ENCODE measurements at places on chromosomes 7 and 10.
A peak's percentile ranks its signal among the peaks of the same experiment; 100 is the strongest.

DNA sequence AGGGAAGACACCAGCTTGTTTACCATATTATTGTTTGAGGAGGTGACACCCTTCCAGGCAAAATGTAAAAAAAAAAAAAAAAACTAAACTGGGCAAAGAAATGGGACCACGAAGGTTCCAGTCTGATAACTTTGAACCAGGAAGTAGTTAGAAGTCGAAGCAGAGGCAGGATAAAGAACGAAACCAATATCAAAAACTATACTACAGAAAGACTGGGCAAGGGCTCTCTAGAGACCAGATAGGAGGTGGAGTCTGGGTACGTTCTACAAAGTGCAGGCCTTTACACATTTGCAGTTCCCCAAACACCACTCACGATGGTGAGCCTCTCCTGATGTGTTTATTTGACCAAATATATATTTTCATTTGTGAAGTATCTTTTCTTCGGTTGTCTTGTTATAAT is 125.7 kb upstream of the CDK1 start:
- no peak for DNase-seq

DNA sequence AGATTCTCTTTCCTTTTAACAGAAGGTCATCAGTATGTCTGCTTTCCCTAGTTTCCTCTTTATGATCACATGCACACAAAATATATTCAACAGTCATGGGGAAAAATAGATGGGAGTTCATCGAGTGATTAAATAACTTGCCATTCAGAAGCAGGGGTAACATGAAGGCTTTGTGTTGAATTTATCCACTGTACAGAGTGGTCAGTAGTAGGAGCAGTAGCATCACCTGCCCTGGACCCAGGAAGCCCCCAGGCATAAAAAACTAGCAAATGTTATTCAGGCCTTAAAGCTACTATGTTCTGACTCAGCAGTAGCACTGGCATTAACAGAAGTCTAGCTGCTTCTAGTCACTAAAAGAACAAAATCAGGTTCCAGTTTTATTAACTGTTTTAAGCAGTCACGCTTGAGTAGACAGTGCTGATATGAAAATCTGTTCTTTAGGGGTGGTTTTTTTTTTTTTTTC is 31.4 kb upstream of the FAM133B start:
- DNase-seq: no peak

GRCh38 chr7:77455321-77455720 is 39.2 kb upstream of the GSAP start:
- DNase-seq: no peak

DNA sequence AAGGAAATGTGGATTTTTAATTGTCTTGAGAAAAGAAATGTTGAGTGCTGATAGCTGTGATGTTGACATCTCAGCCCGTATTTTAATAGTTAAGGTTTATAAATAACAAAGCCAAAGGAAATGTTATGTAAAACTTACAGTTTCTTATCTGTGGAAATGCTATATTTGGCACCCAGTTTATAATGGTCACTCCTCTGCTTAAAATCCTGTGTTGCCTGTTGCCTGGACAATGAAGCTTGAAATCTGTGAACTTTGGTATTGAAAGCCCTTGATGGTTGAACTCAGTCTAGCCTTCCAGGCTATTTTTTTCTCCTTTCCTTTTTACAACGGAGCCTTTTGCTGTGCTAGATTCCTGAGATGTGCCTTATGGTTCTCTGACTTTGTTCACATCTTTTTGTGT is 46.5 kb downstream of the MCU start:
- no peak for DNase-seq

DNA sequence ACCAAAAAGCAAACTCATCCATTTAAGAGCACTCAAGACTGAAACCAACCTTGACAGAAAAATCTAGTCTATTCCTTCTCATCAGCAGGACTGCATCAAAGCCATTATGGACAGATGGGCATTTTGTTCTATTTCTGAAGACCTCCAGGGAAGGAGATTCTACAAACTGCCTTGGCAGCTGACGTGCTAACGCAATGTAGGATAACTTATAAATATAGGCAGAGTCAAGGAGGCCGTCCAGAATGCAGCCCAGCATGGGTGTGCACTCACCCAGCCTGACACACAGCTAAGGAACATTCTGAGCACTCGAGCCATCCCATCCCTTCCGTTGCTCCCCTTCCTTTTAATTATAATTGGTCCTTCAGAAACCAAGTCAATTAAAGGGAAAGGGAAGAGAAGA is 25.3 kb upstream of the NEBL start:
- no peak for DNase-seq

DNA sequence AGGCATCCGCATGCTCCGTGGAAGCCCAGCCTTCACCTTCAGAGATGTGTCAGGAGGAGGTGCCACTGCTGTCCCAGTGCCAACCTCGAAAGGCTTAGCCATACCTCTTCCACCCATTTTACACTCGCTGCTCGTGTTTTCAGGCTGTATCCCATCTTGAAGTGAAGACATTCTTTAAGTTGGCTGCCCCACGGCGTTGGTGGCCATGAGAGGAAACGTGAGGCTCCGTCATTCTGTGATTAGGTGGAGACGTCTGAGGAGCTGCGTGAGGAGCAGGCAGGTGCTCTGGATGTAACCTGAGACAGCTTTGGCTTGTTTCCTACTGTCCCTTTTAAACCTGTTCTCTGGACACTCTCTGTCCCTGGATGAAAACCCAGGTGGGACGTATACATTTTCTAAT is 159.9 kb upstream of the RNF32 start:
- DNase-seq: no peak

DNA sequence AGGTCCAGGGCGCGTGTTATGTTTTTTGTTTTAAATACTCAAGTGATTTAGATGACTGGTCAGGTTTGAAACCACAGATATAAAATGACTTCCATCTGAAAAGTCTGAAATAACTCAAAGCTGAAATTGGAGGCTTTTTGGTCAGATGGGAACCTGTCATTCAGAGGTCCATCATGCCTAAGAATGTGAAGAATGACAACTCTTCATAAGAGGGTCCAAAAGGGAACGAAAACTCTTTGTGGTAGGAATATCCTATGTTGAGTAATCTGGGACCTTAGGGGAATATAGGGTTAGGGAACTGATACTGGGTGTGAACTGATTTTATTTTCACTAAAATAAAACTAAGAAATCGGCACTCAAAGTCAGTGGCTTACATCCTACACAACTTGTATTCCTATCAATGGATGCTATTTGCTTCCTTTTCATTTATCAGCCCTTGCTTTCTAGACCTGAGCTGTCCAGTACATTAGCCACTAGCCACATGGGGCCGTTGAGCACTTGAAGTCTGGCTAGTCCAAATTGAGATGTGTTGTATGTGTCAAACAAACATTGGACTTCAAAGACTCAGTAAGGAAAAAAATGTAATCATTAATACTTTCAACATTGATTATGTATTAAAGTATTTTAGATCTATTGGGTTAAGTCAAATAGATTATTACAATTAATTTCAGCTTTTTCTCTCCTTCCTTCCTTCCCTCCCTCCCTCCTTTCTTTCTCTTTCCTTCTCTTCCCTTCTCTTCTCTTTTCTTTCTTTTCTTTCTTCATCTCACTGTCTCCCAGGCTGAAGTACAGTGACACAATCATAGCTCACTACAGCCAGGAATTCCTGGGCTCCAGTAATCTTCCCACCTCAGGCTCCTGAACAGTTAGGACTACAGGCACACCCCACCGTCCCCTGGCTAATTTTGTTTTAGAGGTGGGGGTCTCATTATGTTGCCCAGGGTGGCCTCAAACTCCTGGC is 56.5 kb upstream of the KDM7A start:
- DNase-seq: no peak

- no peak for DNase-seq
Observed at GRCh38 chr7:80131675-80132435, 2.8 kb upstream of the GNAI1 start.

GRCh38 chr10:63922468-63923284 is 401.5 kb downstream of the REEP3 start:
- no peak for DNase-seq

DNA sequence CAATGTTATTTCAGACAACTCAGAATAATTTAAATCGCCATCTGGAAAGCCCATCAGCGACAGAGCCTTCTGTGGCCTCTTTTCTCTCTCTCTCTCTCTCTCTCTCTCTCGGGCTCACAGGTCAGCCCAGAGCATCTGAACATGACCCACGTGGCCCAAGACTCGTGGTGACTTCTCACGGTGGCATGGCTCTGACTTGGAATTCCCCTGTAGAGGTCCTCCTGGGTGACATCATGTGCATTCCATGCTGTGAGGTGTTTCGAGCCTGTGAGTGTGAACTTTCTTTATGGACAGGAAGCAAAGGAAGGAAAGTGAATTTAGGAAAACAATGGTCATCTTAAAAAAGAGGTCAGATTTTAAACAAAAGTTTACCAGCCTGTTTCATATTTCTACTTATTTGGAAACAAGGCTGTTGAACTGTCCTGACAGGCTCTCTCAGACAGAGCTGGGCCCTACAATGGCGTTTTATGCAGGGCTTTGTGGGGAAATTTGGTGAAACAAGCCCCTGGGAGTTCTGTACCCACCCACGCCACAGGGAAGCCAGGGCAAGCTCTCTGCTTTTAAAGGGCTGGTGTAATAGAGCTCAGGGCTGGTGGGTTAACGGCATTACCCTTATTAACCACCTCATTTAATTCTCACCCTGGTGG is 359.7 kb upstream of the ZNF32 start:
- DNase-seq: no peak

DNA sequence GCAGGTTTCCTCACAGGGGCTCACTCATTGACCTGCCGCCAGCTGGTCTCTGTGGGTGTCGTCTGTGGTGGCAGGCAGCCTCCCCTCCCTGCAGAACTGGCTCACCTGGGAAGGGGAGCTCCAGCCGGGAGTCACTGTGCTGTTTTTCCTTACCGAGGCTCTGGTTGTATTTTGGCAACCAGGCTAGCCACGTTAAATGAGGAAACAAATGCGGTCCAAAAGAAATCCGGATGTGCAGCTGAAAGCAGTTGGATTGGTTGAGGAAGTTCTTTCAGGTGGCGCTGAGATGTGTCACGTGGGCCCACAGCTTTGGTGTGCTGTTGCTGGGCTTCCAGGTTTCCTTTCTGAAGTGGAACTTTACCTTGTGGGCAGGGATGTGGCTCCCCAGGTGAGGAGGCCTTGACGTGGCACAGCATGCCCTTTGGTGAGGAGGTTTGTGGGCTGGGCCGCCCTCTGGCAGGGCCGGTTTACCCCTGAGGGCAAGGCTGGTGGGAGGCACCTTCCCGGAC is 14.2 kb downstream of the MTURN start:
- DNase-seq: peak; percentile 61

- DNase-seq: no peak
Observed at GRCh38 chr10:53724581-53724980, 952.0 kb upstream of the MBL2 start.

DNA sequence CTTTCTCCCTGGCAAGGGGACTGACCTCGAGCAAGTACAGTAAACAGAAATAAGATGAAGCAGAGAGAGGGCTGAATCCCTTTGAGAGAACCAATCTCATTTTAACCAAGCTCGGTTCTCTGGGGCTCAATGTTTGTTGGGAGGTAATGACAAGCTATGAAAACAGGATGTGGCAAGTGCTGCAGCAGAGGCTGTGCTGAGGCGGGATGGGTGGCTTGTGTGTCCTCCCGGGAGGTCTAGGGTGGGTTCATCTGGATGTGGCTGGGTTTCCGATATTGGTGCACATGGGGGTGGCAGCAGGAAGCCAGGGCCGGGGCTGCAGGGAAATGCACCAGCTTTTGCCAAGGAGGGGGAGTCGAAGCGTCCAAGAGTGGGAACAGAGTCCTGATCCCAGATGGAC is 84.5 kb downstream of the AOAH start:
- peak; percentile 70 for DNase-seq

DNA sequence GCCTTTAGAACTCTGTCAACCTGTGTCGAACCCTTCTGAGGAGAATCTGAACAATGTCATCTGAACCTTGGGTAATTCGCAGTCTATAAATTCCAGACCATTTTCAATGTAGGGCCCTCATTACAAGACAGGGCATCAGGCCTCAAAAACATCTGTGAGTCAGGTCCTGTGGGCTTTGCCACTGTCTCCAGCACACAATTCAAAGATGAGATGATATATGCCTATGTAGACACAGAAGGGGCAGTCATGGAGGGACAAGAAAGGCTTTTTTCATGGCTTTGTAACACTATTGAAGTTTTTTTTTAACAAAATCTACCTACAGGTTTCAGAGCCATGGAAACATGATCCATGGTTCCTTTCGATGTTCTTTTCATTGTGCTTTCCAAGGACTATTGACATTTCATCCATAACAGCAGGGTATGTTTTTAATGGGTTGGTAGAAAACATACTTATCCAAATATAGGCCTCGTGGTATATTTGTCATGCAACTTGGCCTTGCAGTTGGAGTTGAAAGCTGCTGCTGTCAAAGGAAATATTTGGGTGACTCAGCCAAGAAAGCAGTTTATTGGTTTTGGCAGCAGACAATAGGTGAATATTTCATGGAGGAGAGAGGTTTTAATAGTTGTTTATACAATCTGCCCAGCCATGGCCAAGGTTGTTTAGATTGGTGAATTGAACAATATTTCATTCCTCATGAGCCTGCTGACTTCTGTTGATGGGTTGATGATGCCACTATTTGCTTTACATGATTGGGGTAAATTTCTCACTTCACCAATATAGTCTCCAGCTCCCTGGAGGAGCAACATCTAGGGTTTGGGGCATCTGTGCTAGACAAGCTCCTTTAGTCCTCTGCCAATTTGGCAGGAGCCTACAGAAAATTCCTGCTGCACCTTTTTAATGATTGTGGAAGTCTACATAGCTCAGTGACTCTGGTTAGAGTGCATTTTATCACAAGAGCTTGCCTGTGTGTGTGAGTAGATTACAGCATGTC is 158.4 kb upstream of the TMEM72 start:
- DNase-seq: no peak

DNA sequence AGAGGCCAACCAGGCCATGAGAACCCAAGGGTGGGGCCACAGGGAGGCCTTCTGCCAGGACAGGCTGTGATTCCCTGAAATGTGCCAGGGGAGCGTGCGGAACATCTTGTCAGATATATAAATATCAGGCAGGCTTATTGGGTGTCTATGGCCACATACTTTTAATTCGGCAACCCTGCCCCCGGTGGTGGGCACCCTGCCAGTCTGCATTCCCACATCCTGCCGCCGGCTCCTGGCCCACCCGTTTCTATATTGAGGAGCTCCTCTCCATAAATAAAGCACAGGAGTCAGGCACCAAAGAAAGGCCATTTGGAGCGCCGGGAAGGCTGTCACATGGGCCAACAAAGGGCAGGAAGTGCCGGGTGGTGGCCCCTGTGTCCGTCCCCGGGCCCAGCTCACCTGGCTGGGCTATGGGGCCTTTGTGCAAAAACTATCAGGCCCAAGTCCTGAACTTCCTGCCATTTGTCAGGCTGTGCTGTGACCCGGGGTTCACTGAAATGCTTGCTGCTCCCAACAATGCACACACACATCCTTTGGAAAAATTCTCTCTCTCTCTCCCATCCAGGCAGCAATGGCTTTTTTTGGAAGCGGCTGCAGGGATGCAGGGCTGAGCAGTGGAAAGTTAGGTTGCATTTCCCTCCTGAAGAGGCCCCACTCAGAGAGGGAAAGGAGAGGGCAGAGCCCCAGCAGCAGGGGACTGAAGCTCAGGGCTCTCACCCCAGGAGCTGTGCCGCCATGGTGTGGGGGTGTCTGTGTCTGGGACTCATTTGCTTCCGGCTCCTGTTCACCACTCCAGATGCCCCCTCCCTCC is 25.0 kb upstream of the PODXL start:
- DNase-seq: no peak
